Upper lobe of left lung (tissue), 6 donors: ENCODE measurements at places on chromosomes 3 and 15. TPM values are rescaled to one million over a fixed set of nuclear protein-coding genes. Genes with fewer than 3 reads are reported as not detected.

Gene THRB
- total RNA-seq, result 12.6 TPM

Gene TEX55
- not detected for total RNA-seq

Gene AGBL1
- 3.6 TPM for total RNA-seq

Gene NDN
- total RNA-seq, result 35.2 TPM

Gene TLR9
- not detected for total RNA-seq

Gene RAB8B
- total RNA-seq, result 47.6 TPM

Gene ZPLD1
- not detected for total RNA-seq

Gene CRYGS
- total RNA-seq, result 2.9 TPM

Gene MUSTN1
- total RNA-seq, result 62.9 TPM

Gene CDAN1
- 9.1 TPM for total RNA-seq

Gene ZCWPW2
- 1.1 TPM for total RNA-seq

Gene HHLA2
- total RNA-seq, result 0.26 TPM

Gene SMCO1
- total RNA-seq, result not detected

Gene OR5K3
- not detected for total RNA-seq

Gene RASGRF1
- 64.6 TPM for total RNA-seq

Gene FRMD5
- 1.3 TPM for total RNA-seq

Gene GPR27
- 0.44 TPM for total RNA-seq

Gene TATDN2
- total RNA-seq, result 21.4 TPM

Gene PLXND1
- 246 TPM for total RNA-seq

Gene FBXW12
- not detected for total RNA-seq

Gene SNRK
- 68.5 TPM for total RNA-seq

Gene MFSD1
- total RNA-seq, result 82.6 TPM

Gene ONECUT1
- total RNA-seq, result not detected

Gene CCR9
- total RNA-seq, result not detected

Gene GXYLT2
- 5.2 TPM for total RNA-seq

Gene PCNP
- total RNA-seq, result 79.6 TPM

Gene BUB1B
- 12.1 TPM for total RNA-seq

Gene KCNH8
- 0.24 TPM for total RNA-seq

Gene CD80
- 9.4 TPM for total RNA-seq

Gene ISL2
- 0.34 TPM for total RNA-seq

Gene DPPA2
- total RNA-seq, result not detected

Gene RPUSD3
- total RNA-seq, result 23.8 TPM

Gene ATP13A4
- total RNA-seq, result 407 TPM

Gene IQCF5
- not detected for total RNA-seq

Gene BFSP2
- not detected for total RNA-seq

Gene SEMA3B
- 98.3 TPM for total RNA-seq

Gene MLH1
- 53.4 TPM for total RNA-seq

Gene ZBBX
- total RNA-seq, result 3.4 TPM

Gene STRIT1
- total RNA-seq, result 2.1 TPM

Gene SLC22A14
- total RNA-seq, result not detected

Gene CXCR6
- 3.3 TPM for total RNA-seq

Gene GOLGA8G
- total RNA-seq, result not detected

Gene ITGA11
- 1.7 TPM for total RNA-seq

Gene EFCC1
- total RNA-seq, result 20.6 TPM

Gene FBXL22
- not detected for total RNA-seq

Gene IL20RB
- total RNA-seq, result 0.98 TPM

Gene KLHL18
- total RNA-seq, result 30.2 TPM

Gene KLF15
- total RNA-seq, result 52.4 TPM

Gene COL8A1
- total RNA-seq, result 209 TPM

Gene CCR8
- not detected for total RNA-seq

Gene TJP1
- total RNA-seq, result 167 TPM

Gene SIN3A
- 105 TPM for total RNA-seq

Gene ASB14
- total RNA-seq, result 1.2 TPM

Gene MBD4
- 34.6 TPM for total RNA-seq

Gene FAM174B
- total RNA-seq, result 109 TPM

Gene MUC4
- total RNA-seq, result 75.4 TPM

Gene MORC1
- not detected for total RNA-seq

Gene TMEM207
- not detected for total RNA-seq

Gene HCN4
- total RNA-seq, result 0.69 TPM

Gene APOD
- total RNA-seq, result 50.1 TPM
